Calu3 (cell line): ENCODE measurements at places on chromosomes 2 and 18.

DNA sequence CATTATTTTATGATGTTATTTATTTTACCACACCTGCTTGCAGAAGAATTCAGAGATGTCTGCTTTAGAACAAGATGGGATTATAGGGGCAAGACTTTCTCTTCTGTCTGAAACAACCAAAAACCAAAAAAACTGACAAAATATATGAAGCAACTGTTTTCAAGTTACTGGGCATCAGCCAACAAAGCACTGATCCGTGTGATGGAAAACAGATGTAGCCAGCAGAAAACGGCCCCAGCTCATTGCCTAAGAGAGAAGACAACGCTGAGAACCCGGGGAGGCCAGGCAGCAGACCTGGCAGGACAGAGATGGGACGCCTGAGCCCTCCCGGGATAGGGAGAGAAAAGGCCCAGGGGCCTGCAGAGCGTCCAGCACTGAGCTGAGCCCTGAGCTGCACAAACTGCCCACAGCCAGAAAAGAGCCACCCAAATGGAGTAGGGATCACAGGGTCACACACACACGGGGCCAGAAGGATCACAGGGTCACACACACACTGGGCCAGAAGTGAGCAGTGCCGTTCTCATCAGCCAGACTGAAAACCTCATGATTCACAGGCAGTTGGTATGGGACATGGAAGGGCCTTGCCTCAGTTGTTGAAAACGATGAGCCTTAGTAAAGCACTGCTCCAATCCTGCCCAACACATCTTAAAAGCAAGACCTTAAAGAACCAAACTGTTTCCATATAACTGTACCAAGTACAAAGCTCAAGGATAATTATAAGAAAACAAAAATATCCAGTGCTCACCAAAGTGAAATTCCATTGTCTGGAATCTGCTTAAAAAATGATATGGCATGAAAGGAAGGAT, 12.1 kb downstream of the PXDN start:
- DNase-seq: no peak

DNA sequence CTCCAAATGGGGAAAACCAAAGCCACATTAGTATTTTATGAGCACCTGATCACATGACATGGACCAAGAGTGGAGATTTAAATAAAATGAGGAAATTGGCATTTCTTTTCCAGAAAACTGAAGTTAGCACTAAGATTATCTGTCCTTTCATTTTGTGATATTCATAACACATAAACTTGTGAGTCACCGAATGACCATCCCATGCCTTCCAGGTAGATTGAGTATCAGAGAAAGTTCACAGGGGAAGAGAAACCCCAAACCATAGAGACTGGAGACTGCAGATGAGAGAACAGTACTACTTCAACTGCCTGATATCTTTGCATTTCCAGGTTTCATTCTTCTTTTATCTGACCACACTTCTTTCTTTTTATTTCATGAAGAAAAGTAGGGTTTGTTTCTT, 176.3 kb upstream of the LRP1B start:
- no peak for DNase-seq

DNA sequence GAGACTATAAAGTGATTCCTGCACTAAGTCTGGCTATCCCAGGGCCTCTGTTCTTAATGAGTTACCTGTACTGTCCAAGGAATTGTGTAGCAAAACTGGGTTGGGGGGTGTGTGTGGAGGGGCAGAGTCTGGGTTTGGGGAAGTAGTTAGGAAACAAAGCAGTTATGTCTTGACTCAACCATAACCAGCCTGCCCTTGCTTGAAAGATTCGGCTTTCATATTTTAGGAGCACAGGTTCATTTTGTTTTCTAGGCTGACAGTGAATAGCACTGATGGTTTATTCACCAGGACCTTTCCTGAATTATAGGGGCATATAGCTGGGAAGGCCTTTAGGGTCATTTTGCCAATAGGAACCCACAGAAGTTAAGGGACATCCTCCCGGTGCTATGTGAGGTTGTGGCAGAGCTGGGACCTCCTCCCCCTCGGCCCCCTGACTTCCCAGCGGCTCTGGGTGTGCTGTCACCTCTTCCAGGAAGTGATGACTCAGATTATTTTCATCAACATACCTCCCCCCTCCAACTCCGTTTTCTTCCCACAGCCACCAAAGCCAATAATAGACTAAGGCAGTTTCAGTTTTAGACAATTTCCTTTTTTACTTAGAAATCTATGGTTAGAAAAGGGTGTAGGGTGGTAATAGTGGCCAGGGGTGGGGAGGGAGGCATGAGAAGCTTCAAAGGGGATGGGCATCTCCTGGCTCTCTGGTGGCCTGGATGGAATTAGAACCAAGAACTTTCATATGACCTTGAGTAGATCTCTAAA, 44.8 kb downstream of the SETBP1 start:
- DNase-seq: peak; percentile 34

- no peak for DNase-seq
Observed at GRCh38 chr18:57269756-57270155, 82.6 kb upstream of the ST8SIA3 start.

GRCh38 chr18:47166294-47166693, 9.9 kb downstream of the IER3IP1 start:
- no peak for DNase-seq

DNA sequence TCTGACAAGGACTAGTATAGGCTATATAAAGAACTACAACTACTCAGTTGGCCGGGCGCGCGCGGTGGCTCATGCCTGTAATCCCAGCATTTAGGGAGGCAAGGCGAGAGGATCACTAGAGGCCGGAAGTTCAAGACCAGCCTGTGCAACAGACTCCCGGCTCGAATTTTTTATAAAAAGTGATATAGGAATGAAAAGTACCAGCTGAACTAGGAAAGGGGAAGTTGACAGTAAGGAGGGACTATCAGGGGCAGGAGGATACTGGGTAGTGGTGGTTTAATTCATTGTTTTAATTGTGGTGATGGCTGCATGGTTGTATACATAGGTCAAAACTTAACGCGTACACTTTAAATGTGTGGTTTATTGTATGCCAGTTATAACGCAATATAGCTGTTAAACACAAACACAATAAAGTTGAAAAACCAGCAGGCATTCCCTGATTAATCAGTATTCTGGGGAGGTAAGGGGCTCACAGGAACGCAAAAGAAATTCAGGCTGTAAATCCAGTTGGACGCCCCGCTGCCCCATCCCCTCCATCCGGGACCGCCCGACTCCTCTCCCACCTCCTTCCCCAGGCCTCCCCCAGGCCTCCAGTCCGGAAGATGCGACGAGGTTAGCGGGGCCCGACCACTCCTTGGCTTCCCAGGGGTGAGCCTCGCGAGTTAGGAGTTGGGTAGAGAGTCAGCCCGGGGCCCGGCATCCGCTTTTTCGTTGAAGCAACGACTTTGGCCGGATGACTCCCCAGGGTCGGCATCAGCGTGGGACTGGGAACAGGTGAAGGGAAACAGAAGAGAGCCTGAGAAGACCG, 746 bp upstream of the POLR1B start:
- DNase-seq: peak; percentile 61

- no peak for DNase-seq
Observed at GRCh38 chr2:144643537-144644336, 123.8 kb upstream of the ZEB2 start.

DNA sequence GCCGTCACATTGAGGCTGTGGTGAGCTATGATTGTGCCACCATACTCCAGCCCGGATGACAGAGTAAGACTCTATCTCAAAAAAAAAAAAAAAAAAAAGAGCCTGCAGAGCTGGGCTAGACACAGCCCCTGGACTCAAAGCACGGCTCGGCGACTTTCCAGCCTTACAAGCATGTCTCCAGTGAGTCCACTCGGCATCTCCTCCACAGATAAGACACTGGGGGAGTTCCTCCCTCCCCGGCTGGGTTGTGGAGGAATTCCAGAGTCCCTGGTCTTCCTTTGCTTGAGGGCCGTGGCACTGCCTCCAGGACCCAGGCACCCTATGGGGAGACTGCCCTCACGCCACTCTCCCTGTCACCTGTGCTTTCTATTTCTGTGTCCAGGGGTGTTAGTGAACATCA, 30.9 kb upstream of the RPL31 start:
- no peak for DNase-seq

- DNase-seq: no peak
Observed at GRCh38 chr2:75551434-75551833, 9.3 kb downstream of the EVA1A start.

DNA sequence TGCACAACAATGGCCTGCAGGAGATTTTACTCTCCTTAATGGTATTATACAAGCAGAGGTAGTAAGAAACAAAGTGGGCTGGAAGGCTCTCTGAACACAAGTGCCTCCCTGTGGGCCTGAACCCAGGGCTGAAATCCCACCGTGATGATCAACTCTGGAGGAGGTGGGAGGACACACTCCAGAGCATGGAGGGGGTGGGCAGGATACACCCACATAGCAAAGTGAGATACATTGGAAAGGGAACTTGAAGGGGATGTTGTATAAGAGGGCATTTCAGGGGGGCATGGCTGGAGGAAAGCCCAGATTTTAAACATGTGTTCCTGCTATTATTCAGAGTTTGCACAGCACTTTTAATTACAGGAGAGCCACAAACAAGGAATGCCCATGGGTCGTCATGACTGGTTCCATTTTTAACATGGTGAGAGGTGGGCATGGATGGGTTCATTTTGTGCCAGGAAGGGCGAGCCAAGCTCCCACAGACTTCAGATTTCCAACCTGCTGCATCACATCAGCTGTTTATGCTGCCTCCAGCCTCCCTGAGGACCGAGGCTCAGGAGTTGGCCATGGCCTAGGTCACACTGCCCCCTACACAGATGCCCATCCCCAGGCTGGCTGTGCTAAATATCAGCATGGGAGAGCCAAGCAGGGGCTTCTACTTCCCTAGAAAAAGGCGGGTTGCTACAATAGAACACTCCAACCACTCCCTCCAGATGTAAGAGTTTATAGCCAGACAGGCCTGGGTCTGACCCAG, 416.2 kb upstream of the ID2 start:
- no peak for DNase-seq

DNA sequence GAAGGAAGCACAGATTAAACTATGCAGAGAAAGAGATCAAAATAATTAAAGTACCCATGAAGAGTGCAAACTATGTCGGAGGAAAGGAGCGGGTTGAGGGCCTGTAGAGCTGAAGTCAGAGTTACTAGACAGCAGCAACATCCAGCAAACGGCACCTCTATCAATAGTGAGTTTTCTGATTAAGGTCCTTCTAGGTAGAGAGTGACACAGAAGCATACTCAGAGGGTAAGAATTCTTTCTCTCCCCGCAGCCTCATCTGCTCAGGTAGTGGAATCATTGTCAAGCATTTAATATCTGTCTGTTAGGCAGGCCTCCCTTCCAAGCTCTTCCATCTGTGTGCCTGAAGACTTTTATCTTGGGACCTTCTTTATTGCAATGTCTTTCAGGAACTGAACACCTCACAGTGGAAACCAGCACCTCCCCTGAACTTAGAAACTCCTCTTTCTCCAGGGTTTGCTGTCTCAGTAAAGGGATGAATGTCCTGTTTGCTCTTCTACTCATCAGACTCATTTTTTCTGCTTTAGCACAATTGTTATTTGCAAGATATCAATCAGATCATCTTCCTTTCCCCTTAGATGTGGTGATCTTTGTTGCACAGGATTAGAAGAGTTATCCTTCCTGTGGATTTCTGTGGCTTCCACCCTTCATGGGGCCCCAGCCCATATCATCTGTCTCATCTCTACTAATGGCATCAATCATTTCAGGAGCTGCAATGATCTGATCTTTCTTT, 28.8 kb downstream of the SP140 start:
- DNase-seq: no peak

DNA sequence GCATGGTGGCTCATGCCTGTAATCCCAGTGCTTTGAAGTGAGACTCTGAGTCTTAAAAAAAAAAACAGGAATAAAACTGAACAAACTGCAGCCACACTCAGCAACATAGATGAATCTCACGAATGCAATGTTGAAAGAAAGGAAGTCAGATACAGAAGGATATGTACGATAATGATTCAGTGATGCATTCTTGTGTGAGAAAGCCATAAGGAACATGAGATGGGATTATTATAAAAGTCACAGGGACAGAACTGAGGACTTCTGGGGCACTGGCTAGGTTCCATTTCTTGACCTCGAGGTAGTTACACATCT, 56.9 kb upstream of the SMAD2 start:
- no peak for DNase-seq

GRCh38 chr18:35484034-35484433, 13.7 kb downstream of the INO80C start:
- no peak for DNase-seq

- no peak for DNase-seq
Observed at GRCh38 chr2:71938659-71939587, 208.7 kb downstream of the CYP26B1 start.

DNA sequence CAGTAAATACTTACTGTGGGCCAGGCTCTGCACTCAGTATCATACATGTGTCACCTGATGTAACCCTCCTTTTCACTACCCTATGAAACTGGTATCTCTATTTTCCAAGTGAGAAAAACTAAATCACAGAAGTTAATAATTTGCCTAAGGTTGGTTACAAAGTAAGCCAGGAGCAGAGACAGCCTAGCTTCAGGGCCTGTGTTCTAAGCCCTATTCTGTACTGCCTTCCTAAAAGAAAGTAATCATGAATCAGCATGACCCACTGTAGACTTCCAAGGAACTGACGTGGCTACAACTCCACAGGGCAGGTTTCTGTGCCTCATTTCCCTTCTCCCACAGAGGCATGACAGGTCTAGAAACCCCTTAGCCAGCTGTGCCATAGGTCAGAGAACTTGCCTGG, 14.3 kb downstream of the ZNF142 start:
- DNase-seq: no peak

DNA sequence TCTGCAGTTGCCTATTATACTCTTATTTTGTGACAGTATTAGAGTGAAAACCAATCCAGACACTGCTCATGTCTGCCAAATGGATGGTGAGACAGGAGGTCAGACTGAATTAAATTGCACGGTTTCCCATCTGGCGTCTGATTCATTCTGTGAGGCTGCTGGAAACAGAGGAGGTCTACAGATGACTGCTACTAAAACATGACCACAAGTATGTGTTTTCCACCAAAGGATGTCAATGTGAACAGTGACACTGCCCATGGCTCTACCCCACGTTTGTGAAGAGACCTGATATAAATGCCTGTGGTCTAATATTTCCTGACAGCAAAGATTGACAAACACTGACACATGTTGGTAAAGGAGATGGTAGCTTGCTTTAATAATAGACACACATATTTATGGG, 104.3 kb upstream of the ST6GAL2 start:
- DNase-seq: no peak

GRCh38 chr18:35753306-35753910, 171.9 kb downstream of the GALNT1 start:
- DNase-seq: no peak

- no peak for DNase-seq
Observed at GRCh38 chr18:8391068-8391467, 218.2 kb upstream of the RAB12 start.
